ENCODE measurements at places on chromosomes 13 and 19.

- DNase-seq: no peak
Observed at GRCh38 chr13:91381371-91381770, 17.1 kb upstream of the GPC5 start.

- no peak for DNase-seq
Observed at GRCh38 chr19:31023038-31023437, 326.2 kb downstream of the TSHZ3 start.

DNA sequence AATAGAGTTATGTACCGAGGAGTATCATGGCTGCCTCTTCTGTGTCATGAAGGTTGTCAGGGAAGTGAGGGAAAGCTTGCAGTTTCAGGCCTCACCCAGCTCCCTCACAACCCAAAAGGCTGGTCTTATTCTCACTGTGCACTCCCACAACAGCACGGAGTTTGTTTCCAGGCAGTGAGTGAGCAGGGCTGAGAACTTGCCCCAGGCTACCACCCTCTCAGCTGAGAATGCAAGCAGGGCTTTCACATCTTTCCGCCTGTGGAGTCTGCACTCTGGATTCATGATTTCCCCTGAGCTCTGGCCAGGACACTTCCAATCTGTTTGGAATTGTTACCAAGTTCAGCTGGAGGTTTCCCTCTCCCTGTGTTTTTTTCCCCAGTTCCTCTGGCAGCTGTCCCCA, 2284.7 kb upstream of the PCDH20 start:
- peak; percentile 55 for DNase-seq

GRCh38 chr13:64130171-64130570, 2714.5 kb upstream of the PCDH20 start:
- no peak for DNase-seq

DNA sequence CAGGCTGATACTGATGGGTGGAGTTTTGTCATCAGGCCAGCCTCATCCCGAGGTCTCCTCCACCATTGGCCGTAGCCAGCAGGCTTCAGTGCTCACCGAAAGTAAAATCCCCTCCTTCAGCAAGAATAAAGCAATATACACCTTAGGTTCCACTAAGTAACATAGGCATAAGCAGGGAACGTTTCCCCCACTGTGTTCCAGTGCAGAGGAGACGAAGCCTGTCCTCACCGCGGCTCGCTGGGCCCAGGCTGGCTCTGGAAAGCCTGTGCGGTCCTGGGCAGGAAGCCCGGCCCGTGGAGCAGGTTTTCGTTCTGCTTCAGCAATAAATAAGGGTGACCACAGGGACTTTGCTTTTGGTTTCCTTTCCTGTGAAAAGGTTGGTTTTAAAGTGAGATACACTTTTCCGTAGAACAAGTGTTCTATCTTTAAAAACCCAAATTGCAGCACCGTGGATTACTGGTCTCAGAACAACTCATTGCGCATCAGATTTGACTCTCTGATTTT, 16.3 kb upstream of the TEX29 start:
- no peak for DNase-seq

GRCh38 chr13:75907044-75907443, 270.9 kb downstream of the LMO7 start:
- no peak for DNase-seq

All from ecto neural progenitor cell (in vitro differentiated cells).